ENCODE measurements at places on chromosomes 7 and 10.

DNA sequence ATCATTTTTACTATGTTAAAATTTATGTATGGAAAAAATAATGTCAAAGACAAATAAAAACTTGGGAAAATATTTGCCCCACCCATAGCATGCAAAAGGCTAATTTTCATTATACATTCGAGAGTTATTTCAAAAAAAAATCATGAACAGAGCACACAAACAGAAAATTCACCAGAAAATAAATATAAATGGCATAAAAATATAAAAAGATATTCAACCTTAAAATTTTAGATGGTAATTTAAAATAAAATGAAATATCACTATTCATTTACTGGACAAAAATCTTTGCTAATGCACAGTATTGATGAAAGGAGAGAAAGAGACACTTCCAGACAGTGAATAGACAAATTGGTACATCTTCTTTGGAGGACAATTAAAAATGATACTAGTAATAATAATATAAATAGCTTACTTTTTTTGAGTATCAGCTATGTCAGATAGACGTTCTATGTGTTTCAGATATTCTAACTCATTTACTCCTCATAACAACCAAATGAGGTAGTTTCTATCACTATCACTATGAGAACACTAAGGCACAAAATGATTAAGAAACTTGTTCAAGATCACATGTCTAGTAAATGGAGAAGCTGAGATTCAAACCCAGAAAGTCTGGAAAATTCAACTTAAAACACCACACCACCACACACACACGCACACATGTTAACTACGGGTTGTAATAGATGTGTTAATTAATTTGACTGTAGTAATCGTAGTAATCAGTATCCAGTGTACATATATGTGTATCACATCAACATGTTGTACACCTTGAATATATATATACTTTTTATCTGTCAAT is 63.0 kb downstream of the CCDC71L start:
- peak; percentile 17 for DNase-seq

DNA sequence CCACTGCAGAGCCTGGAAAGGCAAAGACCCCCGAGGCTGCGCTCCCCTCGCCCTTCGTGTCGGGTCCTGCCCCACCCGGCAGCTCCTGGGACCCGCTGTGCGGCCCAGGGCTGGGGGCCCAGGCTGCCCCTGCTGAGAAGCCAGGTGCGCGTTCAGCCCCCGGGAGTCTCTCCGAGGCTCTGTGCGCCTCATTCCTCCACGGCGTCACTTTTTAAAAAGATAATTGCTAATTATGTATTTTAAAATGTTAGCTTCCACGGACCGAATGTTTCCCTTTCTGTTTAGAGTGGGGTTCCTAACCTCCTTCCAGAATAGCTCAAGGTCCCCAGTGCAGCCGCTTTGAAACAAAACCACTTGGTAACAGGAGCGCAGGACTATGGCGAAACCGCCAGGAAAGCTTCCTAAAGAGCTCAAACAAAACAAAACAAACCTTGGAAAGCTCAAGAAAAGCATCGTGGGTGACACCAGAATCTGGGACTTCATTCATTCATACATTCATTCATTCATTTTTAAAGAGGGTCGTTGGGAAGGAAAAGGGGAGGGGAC is 45.6 kb downstream of the PDIA4 start:
- DNase-seq, result no peak

- no peak for DNase-seq
Measured at GRCh38 chr10:30775779-30776591, 146.4 kb upstream of the LYZL2 start.

- DNase-seq, result no peak
Measured at GRCh38 chr7:137634356-137634755, 212.4 kb downstream of the DGKI start.

- DNase-seq, result peak; percentile 36
Measured at GRCh38 chr7:38756521-38756920, 125.3 kb upstream of the AMPH start.

DNA sequence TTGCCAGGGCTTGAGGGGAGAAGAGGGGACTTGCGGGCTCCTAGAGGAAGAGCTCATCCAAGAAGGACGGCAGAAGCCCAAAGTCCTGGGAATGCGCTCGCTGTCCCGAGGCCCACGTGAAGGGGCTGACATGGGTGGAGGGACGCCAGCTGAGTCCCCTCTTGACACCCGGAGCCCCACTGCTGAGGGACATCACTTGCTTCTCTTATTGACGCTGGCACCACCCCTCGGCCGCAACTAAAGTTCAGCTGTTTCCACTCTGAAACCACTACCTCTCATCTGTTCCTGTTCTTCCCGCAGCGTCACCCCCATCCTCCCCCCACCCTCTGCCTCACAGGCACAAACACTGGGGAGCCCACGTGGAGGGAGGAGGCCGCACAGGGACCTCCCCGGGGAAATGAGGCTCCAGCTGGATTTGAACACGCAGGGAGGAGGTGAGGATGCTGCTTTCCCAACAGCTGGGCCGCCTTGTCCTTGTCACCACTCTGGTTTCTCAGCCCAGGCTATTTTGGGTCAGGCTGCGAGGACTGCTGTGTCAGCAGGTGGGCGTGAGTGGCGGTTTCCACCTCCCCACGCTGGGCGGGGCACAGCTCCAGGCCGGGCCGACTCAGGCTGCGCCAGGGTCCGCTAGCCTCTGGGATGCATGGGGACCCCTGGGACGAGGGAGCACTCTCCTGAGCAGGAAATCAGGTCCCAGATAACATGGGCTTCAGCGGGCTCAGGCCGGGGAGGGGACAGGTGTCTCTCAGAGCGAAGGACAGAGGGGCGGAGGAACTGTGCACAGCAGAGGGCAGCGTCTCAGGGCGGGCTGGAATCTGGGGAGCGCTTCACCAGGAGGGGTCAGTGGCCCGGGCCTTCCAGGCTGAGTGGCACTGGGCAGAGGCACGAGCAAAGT is 156.3 kb downstream of the ZNF248 start:
- DNase-seq, result no peak

DNA sequence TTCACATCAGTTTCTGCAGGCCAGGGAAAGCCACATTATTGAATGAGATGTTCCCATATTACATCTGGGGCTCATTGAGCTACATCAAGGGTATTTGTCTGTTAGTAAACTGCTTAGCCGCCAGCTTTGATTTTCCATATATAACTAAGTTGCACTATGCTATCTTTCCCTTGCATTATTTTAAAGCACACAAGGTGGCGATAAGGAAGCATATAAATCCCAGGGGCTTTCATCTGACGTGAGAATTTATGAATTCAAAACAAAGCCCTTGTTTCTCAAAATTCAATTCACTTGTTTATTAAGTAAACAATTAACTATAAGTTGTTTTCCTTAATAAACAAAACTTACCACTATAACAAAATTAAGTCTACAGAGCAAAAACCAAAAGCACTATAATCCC is 334.1 kb upstream of the TPK1 start:
- DNase-seq, result no peak

DNA sequence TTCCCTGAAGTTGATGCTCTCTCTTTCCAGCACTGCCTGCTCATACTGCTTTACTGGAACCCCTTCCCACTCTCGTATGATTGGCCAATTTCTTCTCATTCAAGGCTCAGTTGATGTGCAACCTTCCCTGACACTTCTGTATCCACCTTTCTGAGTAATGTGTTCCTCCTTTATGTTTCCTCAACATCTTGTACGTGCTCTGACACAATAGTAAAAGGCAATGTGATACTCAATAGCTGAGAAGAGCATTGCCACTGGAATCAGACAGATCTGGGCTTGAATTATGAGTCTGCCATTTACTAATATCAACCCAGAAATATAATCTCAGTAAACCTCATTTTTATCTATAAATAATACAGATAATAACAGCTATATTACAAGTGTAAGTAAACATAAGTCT is 34.7 kb downstream of the ARL4A start:
- no peak for DNase-seq

- peak; percentile 94 for DNase-seq
Measured at GRCh38 chr10:122504610-122504950, 43.2 kb downstream of the HTRA1 start.

GRCh38 chr7:22150221-22150620 is 204.5 kb upstream of the CDCA7L start:
- DNase-seq, result peak; percentile 60

DNA sequence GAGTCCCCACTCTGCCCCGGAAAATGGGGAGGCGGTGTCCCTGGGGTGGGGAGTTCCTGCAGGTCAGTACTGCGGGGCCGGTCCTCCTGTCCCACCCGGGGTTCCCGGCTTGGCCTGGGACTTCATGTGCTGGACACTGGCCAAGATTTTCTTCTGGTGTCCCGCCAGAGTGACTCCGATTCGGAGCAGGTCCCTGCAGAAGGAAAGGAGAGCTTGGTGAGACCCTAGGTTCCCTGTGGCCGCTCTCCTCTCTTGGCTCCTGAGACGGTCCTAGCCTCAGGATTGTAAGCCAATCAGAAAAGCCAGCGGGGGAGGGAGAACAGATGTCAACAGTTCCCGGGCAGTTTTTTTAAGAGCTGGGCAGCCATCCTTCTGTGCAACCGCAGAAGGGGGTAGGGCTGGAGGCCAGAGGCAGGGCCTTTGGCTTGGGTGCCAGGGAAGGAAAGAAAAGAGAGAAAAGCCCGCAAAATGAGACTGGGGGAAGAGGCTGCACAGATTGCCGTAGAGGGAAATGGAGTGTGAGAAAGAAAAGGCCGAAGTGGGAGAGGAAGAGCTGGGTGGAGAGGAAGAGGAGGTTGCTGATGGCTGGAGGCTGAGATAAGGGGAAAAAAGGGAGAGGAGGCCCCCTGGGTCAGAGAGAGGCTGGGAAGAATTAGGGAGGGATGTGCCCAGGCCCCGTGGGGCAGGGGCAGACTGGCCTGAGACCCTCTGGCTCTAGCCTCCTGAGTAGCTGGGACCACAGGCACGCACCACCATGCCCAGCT is 23.7 kb downstream of the EPHB4 start:
- DNase-seq, result peak; percentile 41

- no peak for DNase-seq
Measured at GRCh38 chr7:115572111-115572510, 458.5 kb downstream of the TFEC start.
